ENCODE measurements at places on chromosomes 16 and 17.

DNA sequence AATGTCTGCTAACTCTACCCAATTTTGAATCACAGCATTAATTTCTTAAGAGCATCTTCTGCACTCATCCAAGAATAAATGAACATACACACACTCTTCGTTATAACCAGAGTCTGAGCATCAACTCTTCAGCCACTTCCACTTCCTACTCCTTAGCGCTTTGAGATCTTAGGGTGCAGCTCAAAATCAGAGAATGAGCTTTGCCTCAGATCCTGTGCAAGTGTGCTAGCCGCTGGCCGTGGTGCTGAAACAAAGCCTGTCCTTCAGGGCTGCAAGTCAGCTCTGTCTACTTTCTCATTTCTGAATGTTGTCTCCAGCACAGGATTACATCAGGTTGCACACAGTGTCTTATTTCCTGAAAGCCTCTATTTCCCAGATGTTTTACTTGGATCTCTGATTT is 165.4 kb downstream of the AIPL1 start:
- DNase-seq = no peak

GRCh38 chr17:50018909-50019308 is 23.9 kb upstream of the DLX3 start:
- no peak for DNase-seq

GRCh38 chr17:13510062-13510461 is 91.7 kb downstream of the HS3ST3A1 start:
- DNase-seq = no peak

DNA sequence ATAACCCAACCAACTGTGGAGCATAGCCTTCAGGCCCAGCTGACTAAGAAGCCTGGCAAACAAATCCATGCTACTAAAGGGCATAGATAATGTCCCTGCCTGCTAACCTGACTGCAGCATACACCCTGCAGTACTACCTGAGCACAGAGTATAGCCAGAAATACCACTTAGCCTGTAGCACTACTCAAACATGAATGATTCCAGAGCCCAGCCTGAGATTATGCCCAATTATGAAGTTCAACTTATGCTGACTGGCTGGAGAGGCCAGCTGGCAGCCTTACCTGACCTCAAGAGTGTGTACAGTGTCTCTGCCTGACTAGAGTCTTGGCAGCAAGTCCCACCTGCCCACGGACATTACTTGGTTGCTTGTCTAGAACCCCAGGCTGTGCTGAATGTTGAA is 1265.3 kb downstream of the CDH11 start:
- DNase-seq = no peak

GRCh38 chr17:79851461-79851817 is 12.2 kb upstream of the CBX4 start:
- no peak for DNase-seq

DNA sequence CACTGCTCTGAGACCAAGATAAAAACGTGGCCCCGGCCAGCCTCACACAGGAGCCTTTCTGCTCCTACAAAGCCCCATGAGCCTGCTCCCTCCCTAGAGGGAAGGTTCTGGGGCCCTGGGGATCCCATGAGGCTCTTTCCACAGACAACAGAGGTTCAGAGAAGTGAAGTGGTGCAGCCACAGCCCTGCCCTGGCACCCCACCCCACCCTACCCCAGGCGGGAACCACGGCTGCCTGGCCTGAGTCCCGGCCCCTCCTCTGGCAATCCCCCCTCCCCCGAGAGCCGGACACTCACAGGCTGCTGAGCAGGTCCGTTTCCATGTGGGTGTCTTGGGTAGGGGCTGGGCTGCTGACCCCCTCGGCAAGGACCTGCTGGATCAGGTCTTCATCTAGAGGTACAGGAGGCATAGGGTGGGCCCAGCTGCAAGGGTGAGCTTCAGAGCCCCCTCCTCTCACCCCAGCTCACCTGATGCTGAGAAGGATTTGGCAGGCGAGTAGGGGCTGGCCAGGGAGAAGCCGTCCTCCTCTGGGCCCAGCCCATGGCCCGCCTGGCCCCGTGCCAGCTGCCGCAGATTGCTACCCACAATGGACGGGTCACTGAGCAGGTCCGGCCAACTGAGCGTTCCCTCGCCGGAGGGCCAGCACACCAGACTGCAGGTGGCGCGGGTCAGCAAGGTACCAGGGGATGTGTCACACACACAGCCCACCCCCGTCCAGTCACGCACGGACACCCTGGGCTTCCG is 38.7 kb downstream of the PKD1 start:
- DNase-seq = no peak

GRCh38 chr17:82490512-82491195 is 28.9 kb upstream of the FOXK2 start:
- no peak for DNase-seq

- DNase-seq = no peak
These were observed 6.0 kb downstream of the ZNF688 start for GRCh38 chr16:30565526-30565925.

DNA sequence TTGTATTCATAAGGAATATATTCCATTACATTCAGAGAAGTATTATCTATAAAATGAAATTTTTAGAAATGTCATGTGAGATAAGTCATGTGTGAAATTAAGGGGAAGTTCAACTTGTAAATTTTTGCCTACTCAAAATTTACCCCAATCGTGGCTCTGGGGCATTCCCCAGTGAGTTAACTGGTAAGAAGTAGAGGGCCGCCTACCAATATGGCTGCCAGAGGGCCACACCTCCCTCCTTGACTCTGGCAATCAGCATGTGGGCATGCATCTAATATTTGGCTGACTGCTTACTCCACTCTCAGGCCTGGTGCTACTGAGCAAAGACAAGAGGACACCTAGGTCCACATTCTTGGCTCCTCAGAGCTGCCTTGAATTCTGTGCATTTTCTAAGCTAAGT is 39.7 kb upstream of the CNTNAP4 start:
- DNase-seq = no peak

GRCh38 chr16:2915196-2915929 is 3.6 kb downstream of the FLYWCH1 start:
- DNase-seq = no peak
